Activated T-cell treated with anti-CD3 and anti-CD28 coated beads, Interleukin-2, amount 50 U/mL, for 48 hours (primary cell): ENCODE measurements at places on chromosomes 2 and 18.

DNA sequence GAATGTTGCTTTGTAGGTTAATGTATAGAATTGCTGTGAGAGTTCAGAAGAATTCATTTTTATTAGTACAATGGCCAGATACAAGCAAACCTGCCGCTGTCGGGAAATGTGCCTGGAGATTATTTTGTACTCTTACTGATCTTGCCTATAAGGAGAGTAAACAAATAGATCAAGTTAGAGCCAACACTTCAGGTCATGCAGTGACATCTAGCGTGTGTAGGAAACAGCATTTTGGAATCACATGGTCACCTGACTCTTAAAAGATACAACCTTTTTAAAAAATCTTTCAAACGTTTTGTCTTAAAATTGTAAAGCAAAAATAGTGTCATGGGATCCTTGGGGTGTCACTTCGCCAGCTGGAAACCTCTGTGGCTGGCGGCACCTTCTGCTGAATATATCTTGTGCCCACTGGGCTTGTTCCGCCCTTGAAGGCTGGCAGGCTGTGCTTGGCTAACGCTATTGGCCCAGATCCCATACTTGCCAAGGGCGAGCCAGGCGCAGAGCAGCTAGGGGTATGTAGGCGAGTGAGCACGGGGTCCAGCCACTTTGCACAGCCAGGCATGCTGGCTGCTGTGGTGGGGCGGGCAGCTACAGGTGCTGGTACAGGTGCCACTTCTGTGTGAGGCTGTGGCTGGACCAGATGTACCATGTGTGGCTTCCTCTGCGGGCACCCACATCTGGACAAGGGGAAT lies 19.5 kb upstream of the RPRM start:
- no peak for DNase-seq

DNA sequence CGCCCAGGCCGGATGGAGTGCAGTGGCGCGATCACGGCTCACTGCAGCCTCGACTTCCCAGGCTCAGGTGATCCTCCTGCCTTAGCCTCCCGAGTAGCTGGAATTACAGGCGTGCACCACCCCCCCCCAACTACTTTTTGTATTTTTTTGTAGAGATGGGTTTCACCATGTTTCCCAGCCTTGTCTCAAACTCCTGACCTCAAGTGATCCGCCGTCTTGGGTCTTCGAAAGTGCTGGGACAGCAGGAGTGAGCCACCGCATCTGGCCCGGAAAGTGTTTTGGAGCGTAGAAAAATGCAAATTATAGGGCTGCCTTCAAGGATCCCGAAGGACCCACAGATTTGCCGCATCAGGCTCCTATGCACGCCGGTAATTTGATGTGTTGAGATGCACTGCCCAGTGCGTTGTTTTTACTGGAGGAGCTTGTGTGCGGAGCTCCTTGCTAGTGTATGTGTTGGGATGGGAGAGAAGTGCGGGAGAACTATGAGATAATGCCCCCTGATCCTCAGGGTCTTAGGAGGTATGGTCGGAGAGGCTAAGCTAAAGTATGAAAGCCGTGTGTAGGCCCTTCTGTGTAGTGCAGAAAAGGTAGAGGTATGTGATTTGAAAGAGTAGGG lies 1.2 kb upstream of the CLASP1 start:
- DNase-seq = peak; percentile 48

DNA sequence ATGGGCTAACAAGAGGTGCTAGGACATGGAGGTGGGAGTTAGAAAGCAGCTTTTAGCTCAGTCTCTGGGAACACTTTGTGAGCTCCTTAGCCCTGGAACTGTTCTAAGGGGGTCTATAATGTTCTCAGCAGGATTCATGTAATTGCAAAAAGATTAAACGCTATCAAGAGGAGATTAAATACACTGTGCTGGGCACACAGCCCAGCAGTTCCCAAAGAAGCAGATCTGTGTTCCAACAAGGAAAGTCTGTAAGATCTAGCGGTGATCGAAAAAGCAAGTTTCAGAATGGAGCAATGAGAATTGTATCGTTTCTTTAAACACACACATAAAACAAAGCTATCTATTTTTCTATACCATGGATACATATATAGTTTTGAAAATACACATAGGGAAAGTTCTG lies 2.4 kb upstream of the ARID5A start:
- no peak for DNase-seq

GRCh38 chr2:237180187-237180586 lies 94.5 kb downstream of the COPS8 start:
- DNase-seq = no peak

GRCh38 chr18:12904012-12904516 lies 20.0 kb upstream of the PTPN2 start:
- peak; percentile 66 for DNase-seq

GRCh38 chr2:231920366-231920765 lies 5.8 kb downstream of the NPPC start:
- no peak for DNase-seq

GRCh38 chr2:10897956-10898355 lies 13.8 kb upstream of the KCNF1 start:
- no peak for DNase-seq

- no peak for DNase-seq
These were observed 30.0 kb upstream of the SCRN3 start for GRCh38 chr2:174365571-174365970.

DNA sequence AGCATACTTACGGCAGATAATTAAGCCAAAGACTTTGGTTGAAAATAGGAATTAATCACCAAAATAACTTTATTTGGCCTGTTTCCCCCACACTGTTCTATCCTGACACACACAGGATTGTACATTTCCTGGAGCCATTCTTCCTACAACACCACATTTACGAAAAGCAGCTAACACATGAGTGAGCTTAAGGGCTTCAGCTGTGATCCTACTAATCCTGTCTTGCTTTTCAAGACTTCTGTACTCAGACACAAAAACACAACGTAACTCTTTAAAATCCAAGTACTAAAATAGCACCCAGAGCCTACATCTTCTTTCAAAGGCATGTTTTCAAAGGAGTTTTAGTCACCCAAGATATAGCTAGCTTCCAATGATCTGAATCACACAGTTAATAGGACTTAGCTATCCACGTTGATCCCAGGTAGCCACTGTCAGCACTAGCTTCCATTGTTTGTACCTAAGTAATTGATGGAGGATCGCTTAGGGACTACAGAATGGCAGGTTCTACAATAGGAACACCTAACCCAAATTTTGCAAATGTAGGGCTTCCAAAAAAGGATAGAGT lies 42.8 kb upstream of the TTC39C start:
- no peak for DNase-seq

DNA sequence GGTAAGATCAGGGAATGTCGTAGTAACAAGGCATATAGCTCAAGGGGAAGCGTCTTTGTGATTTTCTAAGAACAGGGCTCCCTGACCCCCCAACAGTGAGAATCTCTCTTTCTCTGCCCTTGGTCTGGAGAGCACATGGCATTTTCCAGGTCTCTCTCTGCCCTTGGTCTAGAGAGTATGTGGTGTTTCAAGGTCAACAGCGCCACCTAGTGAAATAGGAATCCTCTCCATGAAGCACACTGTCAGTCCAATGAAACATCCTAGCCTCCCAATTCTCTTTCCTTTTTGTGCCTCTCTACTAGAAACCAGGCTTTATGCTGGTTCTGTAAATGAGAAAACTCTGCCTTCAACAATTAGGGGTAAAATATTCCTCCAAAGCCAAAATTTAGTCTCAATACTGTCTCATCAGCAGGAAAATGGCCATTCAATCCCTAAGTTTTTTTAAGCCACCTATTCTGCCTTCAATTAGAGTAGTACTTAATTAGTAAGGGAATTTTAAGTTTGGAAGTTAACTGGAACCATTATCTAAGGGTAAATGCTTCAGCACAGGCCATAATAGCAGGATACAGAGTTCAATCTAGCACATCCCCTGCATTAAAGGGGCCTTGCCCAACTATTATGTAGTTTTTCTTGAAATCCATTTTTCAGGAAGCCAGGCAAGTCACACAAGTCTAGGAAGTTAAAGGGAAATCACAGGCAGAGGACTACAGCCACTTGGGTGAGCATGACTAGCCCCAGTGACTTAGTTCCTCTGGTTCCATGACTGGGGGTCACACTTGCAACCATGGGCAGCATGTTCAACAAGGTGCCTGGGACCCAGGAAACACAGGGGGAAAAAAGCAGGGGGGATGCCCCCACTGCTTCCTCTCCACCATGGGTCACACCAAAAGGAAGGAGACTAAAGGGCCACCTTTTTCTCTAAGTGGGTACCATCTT lies 12.4 kb downstream of the DYM start:
- DNase-seq = peak; percentile 32

DNA sequence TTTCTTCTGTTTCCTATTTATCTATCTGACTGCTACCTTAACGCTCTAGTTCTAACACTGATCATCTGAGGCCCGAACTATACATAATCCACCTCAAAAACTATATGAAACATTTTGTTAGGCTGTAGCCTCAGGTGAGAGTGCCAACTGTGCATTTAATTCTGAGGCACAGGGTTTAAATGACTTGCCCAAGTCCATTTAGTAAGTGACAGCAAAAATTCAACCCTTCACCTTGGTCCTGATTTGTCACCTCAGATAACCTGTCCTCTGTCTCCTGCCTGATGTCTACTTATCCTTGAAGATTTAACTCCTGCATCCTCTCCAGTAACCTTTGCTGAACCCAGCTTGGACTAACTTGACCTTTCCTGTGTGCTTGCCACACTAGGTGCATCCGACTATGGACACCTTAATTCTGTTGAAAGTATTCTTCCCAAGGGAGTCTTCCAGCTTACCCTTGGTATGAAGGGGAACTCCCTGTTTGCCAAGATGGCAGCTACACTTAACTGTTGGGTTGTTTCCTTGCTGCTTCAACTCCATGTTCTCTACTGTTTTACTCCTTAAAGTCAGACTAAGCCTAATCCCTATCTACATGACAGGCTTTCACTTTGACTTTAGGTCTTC lies 23.5 kb downstream of the CD302 start:
- no peak for DNase-seq

GRCh38 chr18:58844871-58845270 lies 19.8 kb upstream of the ZNF532 start:
- DNase-seq = no peak

DNA sequence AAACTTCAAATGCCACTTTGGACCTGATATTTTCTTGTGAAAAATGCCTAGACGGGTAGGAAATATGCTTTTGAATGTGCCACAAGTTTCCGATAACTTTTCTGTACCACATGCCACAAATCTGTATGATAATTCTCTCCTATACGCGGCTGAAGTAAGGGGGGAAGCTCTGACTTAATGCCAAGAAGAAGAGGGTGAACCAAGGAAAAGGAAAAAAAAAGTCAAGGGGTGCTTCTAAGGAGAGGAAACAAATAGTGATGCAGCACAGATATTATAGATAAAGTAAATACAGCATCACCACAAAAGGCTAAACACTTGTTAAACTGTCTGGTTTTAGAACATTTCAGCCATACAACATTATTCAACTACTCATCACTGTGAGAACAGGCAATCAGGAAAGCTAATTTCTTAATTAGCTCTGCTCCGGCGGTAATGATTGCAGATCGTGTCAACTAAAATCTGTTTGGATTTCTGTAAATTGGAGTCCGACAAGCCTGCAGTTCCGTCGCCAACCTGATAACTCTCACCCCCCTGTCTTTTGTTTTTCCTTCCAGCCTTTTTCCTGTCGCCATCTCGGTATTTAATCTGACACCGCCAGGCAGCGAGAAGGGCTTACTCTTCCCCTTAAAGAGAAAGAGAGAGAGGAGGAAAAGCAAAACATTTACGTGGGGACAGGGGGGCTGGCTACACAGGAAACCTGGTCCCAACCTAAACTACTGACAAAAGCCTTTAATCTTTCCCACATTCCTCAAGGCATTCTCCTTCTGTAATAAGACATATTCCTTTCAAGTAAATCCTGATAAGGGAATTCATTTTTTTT lies 67.5 kb downstream of the ZEB2 start:
- no peak for DNase-seq

DNA sequence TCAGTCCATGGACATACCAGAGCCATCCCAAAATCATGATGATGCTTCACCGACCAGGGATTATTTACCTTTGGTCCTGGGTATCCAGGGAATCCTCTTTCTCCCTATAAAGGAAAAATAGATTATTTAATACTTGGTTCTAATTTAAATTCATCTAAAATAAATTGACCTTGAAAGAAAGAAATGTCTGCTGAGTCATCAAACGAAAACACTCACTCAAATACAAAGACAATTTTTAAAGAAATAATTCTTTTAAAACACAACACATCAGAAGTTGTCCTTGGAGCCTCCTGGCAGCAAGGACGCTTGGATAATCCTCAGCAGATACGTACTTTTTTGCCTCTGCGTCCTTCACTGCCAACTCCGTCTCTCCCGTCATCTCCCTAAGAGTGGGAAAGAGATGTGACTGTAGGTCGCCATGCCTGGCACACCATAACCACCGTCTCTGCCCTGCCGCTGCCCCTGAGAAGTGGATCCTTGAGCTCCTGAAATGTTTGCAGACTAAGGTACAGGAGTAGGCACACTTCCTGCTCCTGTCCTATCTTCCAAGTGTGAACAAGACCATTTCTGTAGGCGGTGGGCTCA lies 65.6 kb downstream of the COL6A3 start:
- DNase-seq = no peak

DNA sequence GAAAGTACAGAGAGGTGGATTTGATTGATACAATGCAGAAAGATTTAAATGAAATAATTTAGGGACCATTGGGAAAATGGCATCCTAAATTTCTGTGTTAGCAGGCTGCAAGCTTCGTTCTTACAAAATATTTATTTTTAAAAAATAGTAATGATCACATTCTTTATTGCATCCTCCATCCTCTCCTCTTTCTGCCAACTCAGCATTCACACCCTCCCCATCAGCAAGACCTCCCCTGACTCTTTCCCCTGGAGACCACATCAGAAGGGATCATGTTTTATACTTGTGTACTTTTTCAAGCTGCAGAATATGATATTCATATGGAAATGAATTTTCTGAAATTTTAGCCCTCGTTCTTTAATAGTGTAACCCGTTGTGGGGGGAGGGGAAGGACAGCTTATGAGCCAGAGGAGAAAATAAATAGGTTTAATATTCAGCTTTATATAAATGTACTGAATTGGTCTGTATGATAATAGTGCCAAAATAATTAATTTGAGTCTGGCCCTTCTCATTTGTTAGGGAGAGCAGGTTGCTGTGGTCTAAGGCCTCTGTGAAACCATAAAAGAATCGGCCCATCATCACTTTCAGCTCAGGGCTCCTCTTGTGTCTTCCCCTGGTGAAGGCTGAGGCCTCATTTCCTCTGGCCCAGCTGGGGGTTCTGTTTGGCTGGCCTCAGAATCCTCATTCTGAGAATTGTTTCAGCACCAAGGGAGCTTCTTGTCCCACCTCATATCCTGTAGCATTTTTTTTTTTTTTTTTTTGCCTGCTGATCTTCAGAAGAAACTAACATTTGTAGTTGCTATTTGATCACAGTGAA lies 330.8 kb downstream of the TXNL1 start:
- no peak for DNase-seq

GRCh38 chr2:101179982-101180381 lies 28.8 kb upstream of the TBC1D8 start:
- DNase-seq = no peak
